T-helper 22 cell (primary cell): ENCODE measurements at places on chromosomes 6 and 20.

DNA sequence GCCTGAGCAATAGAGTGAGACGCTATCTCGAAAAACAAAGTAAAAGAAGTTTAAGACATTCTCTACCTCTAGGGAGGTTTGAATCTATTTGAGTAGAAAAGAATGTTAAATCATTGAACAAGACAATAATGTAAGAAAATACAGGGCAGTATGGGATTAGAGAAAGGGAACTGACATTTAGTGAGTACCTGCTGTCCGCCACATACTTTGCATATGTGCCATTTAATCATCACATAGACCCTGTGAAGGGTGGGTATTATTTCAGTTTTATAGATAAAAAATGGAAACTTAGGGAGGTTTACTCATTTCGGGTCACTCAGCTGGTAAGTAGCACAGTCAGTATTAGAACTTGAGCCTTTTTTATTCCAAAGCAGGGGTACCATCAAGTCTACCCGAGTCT lies 31.4 kb downstream of the STK4 start:
- DNase-seq: no peak

DNA sequence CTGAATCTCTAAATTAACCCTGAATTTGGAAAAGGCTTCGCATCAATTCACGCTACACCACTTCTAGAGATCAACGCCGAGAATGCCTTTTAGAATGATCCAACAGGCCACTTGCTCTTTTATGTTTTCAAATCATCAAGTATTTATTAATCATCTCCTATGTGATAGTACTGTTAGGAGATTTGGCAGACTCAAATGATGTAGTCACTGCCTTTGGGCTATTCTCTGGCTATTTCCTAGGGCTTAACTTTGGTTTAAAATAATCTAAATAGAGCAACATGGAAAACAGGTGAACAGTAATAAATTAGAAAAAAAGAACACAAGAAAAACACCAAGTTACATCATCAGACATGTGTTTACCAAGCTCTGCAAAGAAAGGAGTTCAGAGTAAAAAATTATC lies 140.3 kb downstream of the TENT5A start:
- DNase-seq: no peak

- peak; percentile 9 for DNase-seq
Measured at GRCh38 chr6:143026696-143027449, 33.8 kb upstream of the AIG1 start.

DNA sequence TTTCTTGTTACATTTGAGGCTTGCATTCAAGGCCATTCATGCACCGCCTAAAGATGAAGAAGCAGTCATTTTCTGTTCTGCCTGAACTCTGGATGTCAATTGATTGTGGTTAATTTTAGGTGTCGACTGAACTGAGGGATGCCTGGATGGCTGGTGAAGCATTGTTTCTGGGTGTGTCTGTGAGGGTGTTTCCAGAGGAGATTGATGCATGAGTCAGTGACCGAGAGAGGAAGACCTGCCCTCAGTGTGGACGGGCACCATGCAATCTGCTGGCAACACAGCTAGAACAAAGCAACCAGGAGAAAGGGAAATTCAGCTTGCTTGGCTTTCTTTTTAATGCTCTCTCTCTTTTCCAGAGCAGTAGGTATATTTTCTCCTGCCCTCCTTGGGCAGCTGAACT lies 164.1 kb upstream of the ECI2 start:
- DNase-seq: no peak

- no peak for DNase-seq
Measured at GRCh38 chr6:72524011-72524645, 97.7 kb upstream of the KCNQ5 start.

- DNase-seq: no peak
Measured at GRCh38 chr6:44000164-44000842, 126.9 kb downstream of the MRPL14 start.

GRCh38 chr20:50594231-50594590 lies 84.0 kb downstream of the PTPN1 start:
- DNase-seq: no peak

- DNase-seq: no peak
Measured at GRCh38 chr20:57188056-57188455, 78.4 kb downstream of the BMP7 start.

- DNase-seq: no peak
Measured at GRCh38 chr6:7139835-7140470, 32.2 kb downstream of the RREB1 start.

DNA sequence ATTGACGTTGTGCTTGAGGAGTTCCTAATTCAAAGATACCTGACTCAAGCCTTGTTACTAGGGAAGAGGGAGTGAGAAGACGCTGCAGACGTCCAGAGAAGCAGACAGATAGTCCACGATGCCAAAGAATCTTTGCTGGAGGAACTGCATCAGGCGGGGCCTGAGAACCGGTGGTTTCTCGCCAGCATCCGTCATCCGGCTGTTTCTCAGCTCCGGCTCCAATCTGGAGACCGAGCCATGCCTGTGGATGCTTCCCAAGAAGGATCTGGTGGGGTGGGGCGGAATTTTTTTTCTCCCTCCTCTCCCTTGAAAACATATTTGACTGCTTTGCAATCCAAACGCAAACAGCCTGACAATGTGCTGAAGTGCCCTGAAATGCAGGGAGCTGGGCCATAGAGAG lies 125.8 kb upstream of the SRSF6 start:
- DNase-seq: no peak

DNA sequence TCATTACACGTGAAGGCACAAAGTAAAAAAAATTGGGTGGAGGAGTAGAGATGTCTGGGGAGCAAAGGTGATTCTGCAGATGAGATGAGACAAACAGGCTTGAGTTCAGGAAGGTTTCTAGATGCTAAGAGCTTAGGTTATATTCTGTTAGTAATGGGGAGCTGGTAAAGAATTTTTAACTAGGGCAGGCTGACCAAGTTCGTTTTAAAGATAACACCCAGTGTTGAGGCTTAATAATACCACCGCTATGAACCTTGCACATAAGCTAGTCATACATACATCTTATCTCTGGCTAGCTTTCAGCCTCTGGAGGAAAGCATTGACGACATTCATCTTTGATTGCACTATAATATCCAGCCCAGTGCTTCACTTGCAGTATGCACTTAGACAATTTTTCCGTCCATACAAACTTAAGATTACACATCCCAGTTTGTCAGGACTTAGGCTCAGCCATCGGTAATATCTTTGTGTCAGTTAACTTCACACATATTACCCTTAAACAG lies 12.1 kb downstream of the NHSL1 start:
- DNase-seq: no peak

DNA sequence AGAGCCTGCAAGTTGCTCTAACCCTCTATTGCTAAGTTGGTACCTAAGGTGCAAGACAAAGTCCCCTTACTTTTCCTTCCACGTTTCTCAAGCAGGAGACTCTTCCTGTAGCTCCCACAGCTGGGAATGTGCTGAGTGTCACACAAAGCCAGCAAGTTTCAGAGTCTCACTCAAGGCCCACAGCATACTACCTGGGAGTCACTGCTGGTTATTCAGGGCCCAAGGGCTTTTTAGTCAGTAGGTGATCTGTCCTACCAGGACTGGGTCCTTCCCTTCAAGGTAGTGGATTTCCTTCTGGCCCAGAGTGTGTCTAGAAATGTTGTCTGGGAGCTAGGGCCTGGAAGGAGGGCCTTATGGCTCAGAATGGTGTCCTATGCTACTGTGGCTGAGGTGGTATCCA lies 261.9 kb upstream of the CITED2 start:
- DNase-seq: no peak

- DNase-seq: no peak
Measured at GRCh38 chr6:31683591-31683990, 2.7 kb upstream of the LY6G5C start.

DNA sequence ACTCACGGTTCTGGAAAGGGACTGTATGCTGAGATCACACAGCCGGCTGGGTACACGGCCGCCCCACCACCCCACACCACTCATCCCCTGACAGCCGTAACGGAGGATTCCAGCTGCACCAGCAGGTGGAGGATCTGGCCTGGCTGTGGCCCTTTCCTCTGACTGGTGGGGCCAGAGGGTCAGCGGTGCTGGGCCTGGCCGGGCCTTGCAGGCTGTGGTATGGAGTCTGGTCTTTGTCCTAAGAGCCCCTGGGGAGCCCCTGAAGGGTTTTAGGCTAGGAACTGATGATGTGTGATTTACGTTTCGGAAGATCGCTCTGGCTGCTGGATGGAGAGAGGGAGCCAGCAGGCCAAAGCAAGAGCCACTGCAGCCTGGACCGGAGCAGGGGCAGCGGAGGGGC lies 26.6 kb downstream of the NOL4L start:
- DNase-seq: no peak

DNA sequence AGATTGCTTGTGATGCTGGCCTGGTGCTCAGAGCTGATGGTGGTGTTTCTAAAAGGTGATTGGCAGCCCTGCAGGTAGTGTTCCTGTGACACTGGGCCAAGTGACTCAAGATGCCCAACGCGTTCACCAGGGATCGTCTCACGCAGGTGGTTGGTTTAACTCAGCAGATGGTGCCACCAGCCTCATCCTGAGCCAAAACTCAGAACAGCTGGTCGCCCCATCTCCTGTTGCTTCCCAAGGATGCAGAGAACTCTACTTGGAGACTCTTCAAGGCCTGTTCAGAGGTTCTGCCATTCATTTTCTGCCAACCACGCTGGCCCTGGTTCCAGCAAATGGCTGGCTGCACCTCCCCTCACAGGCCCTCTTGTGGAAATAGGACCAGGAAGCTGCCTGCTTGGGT lies 394.4 kb downstream of the CDH26 start:
- no peak for DNase-seq

- no peak for DNase-seq
Measured at GRCh38 chr6:16402581-16402900, 164.2 kb downstream of the GMPR start.

GRCh38 chr6:47733879-47734558 lies 35.6 kb downstream of the ADGRF4 start:
- DNase-seq: no peak
